Smooth muscle cell of the umbilical artery (primary cell): ENCODE measurements at places on chromosomes 7 and 10. TPM values are rescaled to one million over a fixed set of nuclear protein-coding genes. Genes with fewer than 3 reads are reported as not detected.

Gene TMEM229A
- not detected in 2 replicates for total RNA-seq

Gene PDK4
- under 0.01 TPM in 1 of 2 replicates, not detected in the other for total RNA-seq

Gene APBB1IP
- not detected in 2 replicates for total RNA-seq

Gene CRHR2
- total RNA-seq, result not detected in 2 replicates

Gene PFKP
- total RNA-seq, result 292 and 523 TPM in 2 replicates

Gene SLC29A4
- total RNA-seq, result 5.6 and 11.1 TPM in 2 replicates

Gene HOXA1
- total RNA-seq, result 0.59 and 1.2 TPM in 2 replicates
